ENCODE measurements at places on chromosomes 12 and 14. TPM values are rescaled to one million over a fixed set of nuclear protein-coding genes. Genes with fewer than 3 reads are reported as not detected.

DNA sequence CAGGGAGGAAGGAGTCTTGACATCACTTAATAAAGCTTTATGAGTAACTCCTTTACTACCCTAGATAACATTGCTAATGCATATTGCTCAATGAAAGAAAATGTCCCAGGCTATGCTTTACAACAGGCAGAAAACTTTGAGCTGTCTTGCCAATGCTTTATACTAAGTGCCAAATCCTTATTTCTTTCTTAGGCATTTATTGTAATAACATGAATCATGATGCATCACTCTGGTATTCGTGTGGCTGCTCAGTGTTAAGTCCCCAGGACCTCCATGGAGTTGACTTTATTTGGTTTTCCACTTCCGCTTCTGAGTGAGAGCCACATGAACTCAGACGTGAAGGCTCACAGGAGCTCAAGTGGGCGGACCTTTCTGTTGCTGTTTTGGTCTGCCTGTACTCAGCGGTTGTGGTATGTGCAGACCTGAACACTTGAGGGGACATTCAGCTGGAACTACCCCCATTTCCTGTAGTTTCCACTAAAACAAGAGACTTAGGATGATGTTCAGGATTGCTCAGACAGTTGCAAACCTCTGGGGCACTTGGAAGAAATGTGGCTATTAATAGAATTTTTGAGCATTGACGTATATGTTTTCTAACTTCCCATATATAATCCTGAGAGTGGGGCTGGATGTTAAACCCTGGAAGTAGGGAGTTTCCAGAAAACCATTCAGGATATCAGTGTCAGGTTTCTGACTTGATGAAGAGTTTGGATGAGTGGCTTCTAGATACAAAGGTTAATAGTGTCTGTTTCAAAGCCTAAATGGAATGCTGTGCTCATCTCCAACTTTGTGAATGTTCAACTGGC lies 258.6 kb downstream of the MSRB3 start:
- no peak overlapping the region for H3K27ac ChIP-seq
- H3K27me3 ChIP-seq, result no peaks in the 10 kb centered on the region
- DNase-seq, result no peak
- no peaks in the 10 kb centered on the region for H3K36me3 ChIP-seq
- H3K4me3 ChIP-seq, result no peak overlapping the region

The GPX2 gene
- total RNA-seq, result not detected

GRCh38 chr14:21414137-21414631 lies 30.4 kb upstream of the SUPT16H start:
- H3K36me3 ChIP-seq, result peaks cover 55% of the 10 kb centered on the region
- H3K27me3 ChIP-seq, result no peaks in the 10 kb centered on the region
- peaks cover 15% of the 10 kb centered on the region for H3K4me1 ChIP-seq
- DNase-seq, result no peak
- H3K4me3 ChIP-seq, result no peak overlapping the region

The PIK3C2G gene
- not detected for total RNA-seq

- no peak overlapping the region for H3K4me3 ChIP-seq
- H3K36me3 ChIP-seq, result no peaks in the 10 kb centered on the region
- no peak overlapping the region for H3K27ac ChIP-seq
These were observed 116.4 kb downstream of the PDZRN4 start for GRCh38 chr12:41304526-41304925.

All from activated CD4-positive, alpha-beta T cell treated with anti-CD3 and anti-CD28 coated beads, Interleukin-2, amount 10 ng/mL, durations not matched to agents 7 days and 5 days (primary cell).